H4 (cell line): ENCODE measurements at places on chromosomes 4 and X.

DNA sequence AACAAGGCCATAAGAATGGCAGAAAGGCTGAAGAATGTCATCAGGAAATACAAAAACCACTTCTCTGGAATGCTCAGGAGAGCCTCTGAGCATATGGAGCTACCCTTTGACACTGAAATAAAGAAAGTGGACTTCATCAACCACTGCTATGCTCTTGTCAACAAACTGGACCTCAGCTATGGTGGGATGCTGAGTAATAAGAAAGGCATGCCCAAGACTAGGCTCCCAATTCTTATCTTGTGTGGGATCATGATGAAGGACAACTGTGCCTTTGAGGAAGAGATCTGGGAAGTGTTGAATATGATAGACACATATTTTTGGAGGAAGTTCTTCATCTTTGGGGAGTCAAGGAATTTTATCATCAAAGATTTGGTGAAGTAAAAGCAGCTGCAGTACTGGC, 86.9 kb upstream of the MAGEB16 start:
- DNase-seq = peak; percentile 20

DNA sequence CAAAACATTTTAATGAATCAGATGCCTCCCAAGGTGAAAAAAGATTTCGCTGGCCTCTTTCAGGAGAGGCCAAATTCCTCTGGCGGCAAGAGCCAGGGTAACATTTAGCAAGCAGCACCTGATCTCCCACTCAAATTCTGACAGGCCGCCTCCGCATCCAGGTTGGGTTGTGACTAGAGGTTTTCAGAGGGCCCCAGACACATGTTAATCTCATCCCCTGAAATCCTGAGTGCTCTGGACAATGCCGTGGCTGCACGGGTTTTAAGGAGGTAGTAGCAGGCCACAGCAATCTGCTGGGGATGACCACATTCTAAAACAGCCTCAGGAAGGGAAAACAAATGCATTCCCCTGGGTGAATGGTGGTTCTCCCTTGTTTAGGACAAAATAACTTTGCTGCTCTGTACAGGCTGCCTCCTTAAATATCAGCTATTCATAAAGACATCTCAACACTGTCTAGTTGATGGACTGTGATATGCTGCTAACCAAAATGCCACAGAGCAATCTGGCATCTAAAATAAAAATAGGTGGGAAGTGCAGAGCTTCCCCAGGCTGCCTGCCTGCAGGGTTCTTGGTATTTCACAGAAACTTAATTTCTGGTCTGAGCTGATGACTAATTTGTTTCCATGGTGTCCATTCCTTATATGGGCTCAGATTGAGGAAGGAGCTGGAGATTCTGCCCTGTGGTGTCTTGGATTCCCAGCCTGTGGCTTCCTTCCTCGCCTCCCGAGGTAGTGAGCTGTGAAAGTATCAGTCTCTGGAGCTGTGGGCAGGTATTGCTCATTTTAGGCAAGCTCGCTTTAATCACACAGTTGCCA, 202.0 kb downstream of the DCLK2 start:
- peak; percentile 85 for DNase-seq

- DNase-seq = no peak
These were observed 68.2 kb downstream of the GPC3 start for GRCh38 chrX:133916984-133917722.

DNA sequence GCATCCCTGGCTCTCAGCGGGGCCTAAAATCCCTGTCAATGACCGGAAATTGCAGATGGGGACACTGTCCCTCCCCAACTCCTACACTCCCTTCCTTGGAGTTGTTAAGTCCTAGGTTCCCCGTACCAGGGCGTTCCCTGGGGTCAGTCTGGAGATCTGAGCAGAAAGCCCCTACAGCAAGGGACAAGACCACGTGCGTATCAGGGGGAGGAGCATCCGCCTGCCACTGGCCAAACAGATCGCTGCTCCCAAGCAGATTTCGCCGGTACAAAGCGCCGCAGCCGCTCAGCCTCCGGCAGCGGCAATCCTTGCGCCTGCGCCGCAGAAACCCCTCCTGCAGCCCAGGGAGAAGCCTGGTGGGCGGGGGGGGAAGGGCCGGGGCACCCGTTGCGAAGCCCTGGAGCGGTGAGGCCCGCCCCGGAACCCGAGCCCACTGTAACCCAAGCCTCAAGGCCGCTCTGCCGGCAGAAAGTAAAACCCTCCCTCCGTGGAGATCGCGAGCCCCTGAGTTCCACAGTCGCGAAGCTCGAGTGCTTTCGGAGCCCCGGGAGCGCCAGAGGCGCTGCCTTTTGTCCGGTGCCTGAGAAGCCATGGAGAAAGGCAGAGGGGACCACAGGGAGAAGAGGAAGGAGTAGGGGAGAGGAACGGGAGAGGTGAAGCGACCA, 2.7 kb downstream of the CRMP1 start:
- DNase-seq = no peak

DNA sequence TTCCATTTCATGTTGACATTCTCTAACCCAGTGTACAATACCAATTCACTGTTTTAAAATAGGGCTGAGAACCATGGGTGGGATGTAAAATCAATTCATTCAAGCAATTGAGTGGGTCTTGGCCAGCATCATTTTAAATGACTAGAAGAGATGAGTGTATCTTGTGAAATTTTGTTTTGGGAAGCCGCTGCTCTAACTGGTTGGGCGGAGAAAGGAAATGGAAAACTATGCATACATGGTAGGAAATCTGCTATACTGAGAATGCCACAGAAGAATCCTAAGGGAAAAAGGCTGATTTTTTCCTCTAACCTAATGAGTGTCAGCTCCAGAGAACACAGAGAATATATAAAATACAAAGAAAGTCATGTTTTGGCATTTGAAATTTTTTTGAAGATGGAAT, 54.8 kb upstream of the DCLK2 start:
- DNase-seq = no peak

DNA sequence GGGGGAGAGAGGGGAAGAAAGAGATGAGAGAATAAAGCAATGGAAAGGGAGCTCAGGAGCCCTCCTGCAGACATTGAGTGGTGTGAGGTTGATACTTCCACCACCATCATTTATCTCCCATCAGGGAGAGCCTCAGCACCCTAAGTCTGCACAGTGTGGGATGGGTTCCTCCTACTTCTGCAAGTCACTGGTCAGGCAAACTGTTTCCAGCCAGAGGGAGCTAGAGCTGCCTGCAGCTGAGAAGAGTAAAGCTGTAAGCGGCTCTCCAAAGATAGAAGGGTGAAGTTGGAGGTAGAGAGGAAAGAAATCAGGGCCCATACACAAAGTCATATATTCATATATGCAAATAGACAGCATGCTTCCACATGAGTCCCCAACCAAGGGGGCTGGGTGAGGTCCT, 21.9 kb upstream of the ZNF81 start:
- no peak for DNase-seq

- DNase-seq = no peak
These were observed 500.1 kb downstream of the STPG2 start for GRCh38 chr4:97643179-97643578.

GRCh38 chr4:140654495-140654814, 85.7 kb upstream of the UCP1 start:
- no peak for DNase-seq

DNA sequence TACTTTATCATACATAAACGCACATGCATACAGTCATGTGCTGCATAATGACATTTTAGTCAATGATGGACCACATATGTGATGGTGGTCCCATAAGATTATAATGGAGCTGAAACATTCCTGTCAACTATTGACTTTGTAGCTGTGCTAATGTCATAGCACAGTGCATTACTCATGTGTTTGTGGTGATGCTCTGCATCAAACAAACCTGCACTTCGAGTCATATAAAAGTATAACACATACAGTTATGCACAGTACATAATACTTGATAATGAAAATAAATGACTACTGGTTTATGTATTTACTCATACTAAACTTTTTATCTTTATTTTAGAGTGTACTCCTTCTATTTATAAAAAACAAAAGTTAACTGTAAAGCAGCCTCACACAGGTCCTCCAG, 60.5 kb upstream of the MCUB start:
- no peak for DNase-seq

DNA sequence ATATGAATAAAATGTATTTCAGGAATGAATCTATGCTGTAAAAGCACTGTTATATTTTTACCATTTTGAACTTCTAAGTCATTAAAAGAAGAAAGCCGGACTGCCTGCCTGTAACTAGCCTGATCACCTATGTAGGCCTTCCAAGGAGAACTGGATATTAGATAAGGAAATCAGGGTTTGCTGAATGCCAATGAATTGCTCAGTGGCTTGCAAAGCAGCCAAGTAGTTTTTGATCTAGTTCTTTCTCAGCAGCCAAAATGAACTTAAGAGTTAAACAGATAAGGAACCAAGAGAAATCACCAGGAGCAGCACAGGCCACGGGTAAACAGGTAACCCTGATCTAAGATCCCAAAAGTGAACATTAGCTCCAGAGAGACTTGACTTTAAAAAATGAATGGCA, 3.3 kb downstream of the ANXA5 start:
- DNase-seq = no peak

DNA sequence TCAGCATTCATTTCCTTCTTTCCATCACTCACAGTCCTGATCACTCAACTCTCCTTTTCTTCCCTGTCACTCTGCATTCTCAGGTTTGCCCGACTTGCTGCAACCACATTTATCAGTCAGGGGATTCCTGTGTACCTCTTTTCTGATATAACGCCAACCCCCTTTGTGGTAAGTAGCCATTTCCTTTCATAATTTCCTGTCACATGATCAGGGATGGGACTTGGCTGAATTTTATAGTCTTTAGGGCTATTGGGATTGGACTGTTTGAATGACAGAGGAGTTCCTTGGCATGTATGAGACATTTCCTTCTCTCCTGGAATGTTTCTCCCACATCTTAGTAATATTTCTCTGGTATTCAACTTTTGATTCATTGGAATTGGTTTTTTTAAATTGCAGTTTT, 11.0 kb downstream of the PGM2 start:
- peak; percentile 38 for DNase-seq

GRCh38 chrX:88355252-88355651, 391.8 kb upstream of the CPXCR1 start:
- DNase-seq = peak; percentile 3

DNA sequence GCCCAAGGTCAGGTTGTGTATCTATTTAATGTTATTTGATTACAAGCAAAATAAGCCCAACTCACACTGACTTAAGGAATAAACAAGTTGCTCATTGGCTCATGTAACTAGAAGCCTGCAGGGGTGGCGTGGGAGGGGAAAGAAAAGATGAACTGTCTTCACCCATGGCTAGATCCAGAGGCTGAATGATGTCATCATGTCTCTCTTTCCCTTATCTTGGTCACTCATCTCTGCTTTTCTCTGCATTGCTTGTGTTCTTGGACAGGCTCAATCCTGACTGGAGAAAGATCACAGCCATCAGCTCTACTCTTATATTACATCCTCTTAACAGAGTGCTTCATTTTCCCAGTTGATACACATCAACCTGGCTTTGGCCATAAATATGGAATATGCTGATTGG, 290.0 kb upstream of the DIAPH2 start:
- no peak for DNase-seq

- no peak for DNase-seq
These were observed 21.2 kb upstream of the SYNPO2 start for GRCh38 chr4:118867311-118868067.

- DNase-seq = no peak
These were observed 137.9 kb downstream of the MAGEB17 start for GRCh38 chrX:16305187-16305586.

DNA sequence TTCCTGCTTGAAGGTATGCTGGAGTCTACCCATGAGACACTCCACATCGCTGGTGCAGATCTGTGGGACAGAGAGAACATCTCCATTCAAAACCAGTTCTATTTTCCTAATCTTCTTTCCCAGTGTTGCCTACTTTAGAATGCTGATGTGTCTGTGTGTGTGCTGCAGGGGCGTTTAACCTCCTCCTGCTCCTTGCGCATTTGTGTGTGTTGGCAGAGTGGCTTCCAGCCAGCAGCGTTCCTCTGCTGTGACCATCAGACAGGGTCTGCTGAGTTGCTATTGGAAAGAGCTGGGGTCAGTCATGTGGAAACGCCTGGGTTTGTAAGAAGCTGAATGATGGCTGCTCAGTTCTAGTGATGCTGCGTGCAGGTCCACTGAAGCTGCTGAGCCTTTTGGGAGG, 223.6 kb downstream of the RBMX2 start:
- DNase-seq = no peak

DNA sequence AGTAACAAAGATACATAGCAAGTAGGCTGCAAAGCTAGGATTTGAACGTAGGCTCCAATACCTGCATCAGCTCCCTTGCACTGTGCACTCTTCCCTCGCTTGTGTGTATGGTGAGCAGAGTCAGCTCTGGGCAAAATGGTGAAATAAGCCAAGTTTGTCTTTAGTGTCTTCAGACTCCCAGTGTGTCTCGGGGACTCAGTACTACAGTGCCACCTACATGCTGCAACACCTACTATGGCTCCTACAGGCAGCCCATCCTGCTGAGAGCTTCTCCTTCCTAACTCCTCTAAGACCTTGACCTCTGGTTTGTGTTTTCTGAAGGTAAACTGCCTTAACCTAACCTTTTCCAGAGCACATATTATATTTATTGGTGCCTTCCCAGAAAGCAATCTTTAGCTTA, 42.5 kb downstream of the RTL9 start:
- no peak for DNase-seq

GRCh38 chr4:7595934-7596461, 161.3 kb upstream of the PSAPL1 start:
- DNase-seq = no peak

DNA sequence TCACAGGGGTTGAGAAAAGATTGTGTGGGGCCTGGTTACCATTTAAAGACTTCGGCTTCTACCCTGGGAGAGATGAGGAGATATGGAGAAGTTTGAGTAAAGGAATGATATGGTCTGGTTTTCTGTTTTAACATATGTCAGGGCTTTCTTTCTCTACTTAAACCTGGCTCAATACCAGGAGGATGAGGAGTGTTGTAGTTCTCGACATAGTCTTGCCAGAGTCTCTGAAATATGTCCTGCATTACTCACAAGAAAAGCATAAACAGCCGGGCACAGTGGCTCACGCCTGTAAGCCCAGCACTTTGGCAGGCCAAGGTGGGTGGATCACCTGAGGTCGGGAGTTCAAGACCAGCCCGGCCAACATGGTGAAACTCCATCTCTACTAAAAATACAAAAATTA, 16.4 kb upstream of the ACE2 start:
- no peak for DNase-seq

GRCh38 chrX:143636831-143637230, 930 bp upstream of the SLITRK4 start:
- DNase-seq = no peak

DNA sequence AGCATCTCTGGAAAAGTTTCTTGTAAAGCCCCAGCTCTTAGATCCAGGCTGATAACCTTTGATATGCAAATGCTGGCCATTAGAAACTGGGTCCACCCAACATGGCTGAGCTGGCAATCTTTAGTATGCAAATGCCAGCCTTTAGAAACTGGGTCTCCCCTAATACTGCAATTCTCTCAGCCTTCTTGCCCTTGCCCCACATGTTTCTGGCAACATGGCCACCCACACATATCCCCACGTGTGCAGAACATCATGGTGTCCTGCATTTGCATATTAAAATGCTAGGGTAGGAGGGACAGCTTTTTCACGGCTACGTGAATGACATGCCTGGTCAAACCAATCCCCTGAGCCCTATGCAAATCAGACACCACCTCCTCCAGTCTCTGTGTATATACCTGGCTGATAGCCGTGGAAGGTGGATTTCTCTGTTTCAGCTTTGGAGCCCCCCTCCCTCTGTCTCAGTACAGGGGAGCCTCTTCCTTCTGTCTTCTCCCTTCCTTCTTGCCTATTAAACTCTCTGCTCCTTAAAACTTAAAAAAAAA, 344.0 kb upstream of the NWD2 start:
- no peak for DNase-seq

- DNase-seq = no peak
These were observed 15.5 kb upstream of the HSD17B10 start for GRCh38 chrX:53449632-53450031.

GRCh38 chr4:1072830-1073446, 40.4 kb downstream of the RNF212 start:
- DNase-seq = peak; percentile 81

GRCh38 chrX:4710618-4711433, 997.4 kb upstream of the PRKX start:
- DNase-seq = no peak
